ENCODE measurements at places on chromosomes 5 and 9. TPM values are rescaled to one million over a fixed set of nuclear protein-coding genes. Genes with fewer than 3 reads are reported as not detected.
A peak's percentile ranks its signal among the peaks of the same experiment; 100 is the strongest.

- no peak for DNase-seq
Observed at GRCh38 chr5:74394916-74395880, 245.3 kb downstream of the ENC1 start.

- no peak for DNase-seq
Observed at GRCh38 chr5:44336708-44337107, 52.5 kb downstream of the FGF10 start.

- no peak for DNase-seq
Observed at GRCh38 chr5:137097203-137097602, 401.9 kb downstream of the SPOCK1 start.

GRCh38 chr5:111079846-111080245, 8.3 kb downstream of the TSLP start:
- DNase-seq = no peak

GRCh38 chr5:150139334-150139733, 16.3 kb downstream of the PDGFRB start:
- no peak for DNase-seq

GPR21 gene
- total RNA-seq = 28.9 TPM

DNA sequence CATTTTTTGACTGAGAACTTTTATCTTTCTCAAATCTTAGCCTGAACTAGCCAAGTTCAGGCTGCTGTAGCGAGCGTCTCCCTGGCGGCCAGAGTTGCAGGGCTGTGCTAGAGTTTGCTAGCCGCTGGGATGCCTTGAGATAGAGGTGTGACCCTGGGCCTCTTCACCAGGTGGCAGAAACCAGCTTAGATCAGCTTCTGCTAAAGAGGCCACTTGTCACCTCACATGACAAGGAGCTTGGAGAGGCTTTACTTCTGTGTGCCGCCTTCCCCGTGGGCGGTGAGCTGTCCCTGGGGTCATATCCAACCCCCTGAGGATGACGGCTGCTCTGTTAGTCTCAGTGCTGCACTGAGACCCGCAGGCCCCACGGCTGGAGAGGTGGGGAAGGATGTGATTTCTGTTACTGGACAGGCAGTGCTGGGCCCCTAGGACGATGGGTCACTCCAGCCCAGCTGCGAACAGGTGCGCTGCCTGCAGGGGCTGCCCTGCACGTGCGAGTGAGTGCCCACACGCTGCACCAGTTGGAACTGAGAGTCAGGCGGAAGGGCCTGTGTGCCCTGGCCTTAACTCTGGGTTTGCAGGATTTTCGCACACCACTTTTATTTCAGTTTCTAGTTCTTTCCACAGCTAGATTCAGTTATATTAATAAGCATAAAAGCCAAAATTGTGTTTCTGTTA, 63.8 kb downstream of the EHMT1 start:
- DNase-seq = no peak

DNA sequence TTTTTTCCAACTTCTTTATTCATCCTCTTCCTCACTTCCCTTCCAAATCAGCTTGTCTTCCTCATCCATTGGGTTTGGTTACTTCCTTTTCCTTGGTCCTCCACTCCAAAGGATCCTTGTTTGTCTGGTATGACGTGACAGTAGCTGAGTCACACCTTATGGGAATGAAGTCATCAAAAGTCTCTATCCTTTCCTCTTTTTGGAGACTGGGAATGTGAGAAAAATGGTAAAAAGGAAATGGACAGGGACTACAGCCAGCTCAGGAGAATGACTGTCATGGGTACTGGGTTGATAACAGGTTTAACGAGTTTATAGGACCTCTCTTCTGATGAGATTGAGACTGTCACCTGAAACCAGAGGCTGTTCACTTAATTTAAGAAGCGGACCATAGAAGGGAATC, 76.2 kb upstream of the MYO10 start:
- no peak for DNase-seq

TNC gene
- total RNA-seq = 39.9 TPM

DNA sequence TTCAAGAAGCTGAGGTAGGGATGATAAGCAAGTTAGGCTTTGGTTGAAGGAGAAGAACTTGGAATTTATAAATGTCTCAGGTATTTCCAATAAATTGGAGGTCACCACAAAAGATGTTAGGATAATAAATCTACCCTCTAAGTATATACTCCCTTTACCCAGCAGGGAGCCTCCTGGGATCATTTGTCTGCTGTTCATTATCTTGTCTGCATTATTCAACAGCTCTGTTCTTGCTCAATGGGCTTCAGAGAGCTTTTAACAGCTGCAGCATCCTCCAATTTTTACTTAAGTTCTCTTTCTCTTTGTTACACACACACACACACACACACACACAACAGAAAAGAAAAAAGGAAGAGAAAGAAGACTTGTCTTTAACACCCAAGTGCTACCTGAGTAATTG, 51.7 kb upstream of the VPS13A start:
- DNase-seq = no peak

IL11RA gene
- 5.3 TPM for total RNA-seq

DNA sequence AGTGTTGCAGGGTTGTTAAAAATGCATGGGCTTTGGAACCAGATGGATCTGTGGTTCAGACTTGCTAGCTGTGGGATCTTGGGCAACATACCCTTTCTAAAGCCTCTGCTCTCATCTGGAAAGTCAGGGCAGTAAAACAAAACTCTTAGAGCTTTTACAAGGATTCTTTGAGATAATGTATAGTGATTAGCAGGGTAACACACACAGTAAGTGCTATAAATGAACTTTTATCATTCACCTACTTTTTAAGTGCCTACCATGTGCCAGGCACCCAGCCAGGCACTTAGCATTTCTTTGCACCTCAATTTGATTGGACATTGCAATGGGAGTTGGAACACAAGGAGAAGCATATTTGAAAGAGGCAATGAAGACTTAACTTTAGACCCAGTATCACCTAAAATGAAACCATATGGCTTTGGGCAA, 208.6 kb upstream of the PAPPA start:
- DNase-seq = no peak

DNA sequence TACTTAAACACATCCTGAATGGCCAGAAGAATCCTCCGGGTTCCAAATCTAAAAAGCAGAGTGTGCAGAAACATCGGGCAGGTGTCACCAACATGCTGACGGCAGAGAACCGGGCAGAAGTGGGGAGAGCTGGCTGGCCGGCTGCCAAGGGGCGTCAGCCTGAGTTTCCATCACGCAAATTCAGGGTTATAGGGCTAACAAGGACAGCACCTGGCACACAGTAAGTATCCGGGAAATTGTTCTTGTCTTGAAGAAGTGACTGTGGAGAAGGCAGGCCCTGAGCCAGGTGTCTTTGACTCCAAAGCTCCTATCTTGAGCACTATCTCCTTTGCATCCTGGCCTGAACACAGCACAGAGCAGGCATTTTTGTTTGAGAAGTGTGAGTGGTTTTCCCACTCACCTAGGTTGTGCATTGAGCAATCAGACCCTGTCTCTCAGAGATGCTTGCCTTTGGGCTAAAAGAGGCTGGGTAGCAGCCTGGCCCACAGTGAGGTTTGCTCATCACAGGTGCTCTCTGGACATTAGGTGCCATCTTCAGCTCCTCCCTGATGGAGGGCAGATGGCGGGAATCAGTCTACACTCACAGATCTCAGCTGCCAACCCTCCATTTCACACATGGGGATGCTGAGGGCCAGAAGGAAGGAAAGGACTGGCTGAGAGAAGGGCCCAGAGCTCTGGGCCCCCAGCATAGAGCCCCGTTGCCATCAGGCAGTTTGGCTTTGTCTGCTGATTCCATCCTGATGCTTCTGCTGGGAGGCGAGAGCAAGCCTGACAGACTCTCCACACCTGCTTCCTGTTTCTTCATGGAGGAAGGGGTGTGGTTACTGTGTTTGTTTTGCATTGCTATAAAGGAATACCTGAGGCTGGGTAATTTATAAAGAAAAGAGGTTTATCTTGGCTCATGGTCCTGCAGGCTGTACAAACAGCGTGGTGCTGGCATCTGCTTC, 52.8 kb downstream of the WHRN start:
- DNase-seq = no peak

UQCRQ gene
- 75.8 TPM for total RNA-seq

DNA sequence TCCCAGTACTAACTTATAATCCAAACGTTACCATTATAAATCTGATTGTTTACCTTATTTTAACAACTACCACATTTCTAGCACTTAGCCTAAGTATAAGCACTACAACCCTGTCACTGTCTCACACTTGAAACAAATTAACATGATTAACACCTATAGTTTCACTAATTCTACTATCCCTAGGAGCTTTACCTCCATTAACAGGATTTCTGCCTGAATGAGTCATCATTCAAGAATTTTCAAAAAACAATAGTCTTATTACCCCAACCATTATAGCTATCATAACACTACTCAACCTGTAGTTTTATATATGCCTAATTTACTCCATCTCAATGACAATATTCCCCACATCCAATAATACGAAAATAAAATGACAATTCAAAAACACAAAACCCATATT, 89.6 kb downstream of the INSL6 start:
- no peak for DNase-seq

- no peak for DNase-seq
Observed at GRCh38 chr9:16899606-16900005, 29.1 kb upstream of the BNC2 start.

BRINP1 gene
- 48.5 TPM for total RNA-seq

DNA sequence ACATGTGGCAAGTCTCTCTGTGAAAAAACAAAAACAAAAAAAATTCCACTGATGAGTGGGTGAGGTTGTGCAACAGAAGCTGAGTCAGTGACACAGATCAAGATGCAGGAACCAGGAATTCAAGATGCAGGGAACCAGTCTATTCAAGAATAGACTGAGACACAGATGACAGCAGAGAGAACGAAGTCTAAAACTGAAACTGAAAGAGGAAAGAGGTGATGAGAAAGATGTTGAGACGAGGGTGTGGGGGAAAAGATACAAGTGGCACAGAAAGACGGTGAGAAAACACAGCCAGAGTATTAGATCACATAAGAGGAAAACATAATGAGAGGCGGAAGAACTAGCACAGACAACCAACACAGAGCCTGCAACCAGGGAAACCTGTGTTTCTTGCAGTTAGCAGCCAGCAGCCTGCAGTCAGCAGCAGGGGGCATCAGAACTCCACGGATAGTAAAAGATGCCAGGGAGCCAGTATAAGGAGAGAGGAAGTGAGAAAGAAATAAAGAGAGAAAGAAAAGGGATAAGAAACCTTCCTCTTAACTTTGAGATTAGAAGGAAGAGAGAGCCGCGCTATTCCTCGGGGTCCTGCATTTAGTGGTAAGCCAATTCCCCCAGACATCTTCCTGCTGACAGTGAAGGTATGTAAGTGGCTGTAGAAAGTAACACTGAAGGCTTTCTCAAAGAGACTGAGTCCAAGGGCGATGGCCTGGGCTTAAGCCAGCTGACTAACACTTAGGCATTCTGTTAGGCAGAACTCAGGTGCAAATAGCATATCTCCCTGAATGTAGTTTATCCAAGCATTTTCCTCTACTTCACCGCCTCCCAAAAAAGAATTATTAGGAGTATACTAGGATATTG, 79.0 kb downstream of the TLR4 start:
- peak; percentile 29 for DNase-seq

GRCh38 chr5:142767911-142768310, 2.3 kb upstream of the ARHGAP26 start:
- DNase-seq = no peak

DNA sequence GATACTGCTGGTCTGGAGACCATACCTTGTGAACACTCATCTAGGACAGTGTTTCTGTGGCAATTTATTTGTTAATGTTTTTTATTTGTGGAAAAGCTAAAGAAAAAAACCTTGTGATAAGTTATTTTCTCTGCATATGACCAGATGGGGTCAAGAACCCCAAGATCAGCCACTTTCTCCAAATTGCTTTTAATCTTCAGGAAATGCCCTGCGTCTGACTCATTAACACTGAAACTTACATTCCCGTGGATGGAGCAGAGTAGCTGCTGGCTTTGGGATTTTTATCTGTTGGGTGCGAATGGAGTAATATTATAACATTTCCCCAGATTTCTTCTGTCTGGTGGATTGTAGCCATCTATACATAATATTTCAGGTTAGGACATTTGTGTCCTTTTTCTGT, 444.5 kb downstream of the SH3GL2 start:
- DNase-seq = no peak
